ENCODE measurements at places on chromosomes 16 and 17.
A peak's percentile ranks its signal among the peaks of the same experiment; 100 is the strongest.

DNA sequence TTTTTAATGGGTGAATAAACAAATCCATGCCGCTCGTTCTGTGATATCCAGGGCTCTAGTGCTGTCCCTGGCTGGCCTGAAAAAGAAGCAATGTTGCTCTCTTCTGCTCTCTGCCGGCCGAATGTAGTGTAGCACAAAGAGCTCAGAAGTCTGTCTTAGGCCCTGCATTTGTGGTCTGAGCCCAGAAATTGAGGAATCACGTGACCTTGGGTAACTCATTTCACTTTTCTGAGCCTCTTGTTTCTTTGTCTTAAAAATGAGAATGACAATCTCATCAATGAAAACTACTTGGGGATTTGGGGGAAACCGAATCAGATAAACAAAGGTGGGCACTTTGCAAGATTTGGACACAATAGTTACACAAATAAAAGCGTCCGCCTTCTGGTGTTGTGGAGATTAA is 381.6 kb upstream of the ASIC2 start:
- DNase-seq = peak; percentile 63

DNA sequence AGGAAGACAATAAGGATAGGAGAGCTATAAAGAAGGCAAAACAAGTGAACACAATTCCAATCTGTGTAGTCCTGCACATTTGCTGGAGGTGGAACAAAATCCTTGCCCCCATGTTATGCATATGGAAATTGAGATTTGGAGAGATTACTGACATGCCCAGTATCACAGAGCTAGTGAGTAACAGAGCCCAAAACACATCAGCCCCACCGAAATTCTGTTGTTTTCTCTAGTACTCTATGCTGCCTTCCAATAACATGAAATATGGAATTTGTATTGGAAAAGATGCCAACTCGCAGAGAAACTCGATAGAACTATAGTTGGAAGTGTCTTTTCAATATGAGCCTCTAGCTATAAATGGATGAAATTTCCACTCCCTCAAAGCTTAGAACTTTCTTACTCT is 456.6 kb downstream of the CDH13 start:
- no peak for DNase-seq

DNA sequence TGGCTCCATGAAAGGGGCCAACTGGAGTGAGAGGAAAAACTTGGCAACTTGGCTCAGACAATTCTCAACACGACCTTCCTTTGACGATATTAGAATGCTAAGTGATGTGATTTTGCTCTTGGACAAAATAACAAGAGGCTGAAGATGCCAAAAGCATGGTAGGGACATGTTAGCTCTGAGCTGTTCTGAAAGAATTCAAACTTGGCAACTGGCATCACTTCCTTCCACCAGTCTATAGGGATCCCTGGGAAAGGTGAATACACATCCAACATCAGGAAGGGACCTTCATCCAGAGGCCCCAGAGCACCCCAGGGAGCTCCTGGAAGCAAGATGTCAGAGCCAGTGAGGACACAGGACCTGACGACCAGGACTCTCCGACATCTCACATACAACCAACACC is 4.3 kb downstream of the KRT37 start:
- no peak for DNase-seq

DNA sequence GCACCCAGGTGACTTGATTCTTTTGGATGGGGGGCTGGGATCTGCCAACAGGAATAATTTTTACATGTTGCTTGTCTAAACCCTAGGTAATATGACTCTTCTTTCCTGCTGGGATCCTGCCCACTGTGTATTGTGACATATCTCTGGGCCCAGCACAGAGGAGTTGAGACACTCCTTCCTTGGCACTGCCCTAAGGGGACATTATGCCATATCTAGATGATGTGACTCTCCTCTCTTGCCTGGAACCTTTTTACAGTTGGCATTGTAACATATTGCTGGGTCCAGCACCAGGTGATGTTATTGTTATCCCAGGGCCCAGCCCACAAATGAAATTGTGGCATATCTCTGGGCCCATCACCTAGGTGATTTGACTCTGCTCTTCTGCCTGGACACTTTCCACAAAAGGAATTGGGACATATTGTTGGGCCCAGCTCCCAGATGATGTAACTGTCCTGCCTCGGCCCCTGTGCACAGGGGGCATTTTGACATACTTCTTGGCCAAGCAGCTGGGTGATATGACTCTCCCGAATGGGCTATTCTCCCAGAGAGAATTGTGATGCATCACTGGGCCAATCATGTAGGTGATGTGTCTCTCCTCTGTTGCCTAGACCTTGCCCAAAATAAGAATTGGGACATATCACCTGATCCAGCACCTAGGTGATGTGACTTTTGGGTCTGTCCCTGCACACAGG is 1837.7 kb downstream of the TP53TG3F start:
- DNase-seq = no peak

DNA sequence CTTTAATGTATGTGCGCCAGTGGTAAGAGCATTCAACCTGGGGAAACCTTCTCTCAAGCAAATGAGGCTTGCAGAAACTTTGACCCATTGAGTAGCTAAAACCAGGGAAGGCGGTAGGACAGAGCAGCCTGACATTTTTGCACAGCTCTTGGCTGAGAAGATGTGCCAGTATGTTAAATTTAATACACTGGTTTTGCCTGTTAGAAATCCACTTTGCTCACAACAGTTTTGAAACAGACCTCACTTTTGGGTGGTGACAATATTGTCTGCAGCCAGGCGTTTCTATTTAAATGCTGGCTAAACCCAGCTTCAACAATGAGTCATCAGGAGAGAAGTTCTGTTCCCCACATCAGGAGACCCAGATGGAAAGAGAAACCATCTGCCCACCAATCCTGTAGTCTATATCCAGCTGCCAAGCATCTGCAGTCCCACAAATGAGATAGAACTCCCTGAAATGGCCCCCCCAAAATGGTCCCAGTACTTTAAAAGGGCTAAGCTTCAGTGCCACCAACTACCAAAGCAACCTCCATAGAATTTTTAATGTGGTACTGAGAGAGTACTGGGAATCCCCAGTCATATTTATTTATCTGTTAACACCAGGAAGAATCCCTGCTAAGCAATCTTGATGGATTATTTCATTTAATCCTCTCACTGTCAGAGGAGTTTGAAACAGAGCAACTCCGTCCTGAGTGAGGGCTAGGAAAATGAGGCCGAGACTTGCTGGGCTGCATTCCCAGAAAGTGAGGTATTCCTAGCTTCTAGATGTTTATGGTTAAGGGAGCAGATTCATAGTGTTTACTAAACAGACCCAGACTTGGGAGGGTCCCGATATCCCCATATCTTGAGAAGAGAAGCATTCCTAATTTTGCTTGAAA is 29.0 kb upstream of the CLEC3A start:
- DNase-seq = no peak

GRCh38 chr17:42457107-42457792 is 1.4 kb upstream of the ATP6V0A1 start:
- peak; percentile 68 for DNase-seq

GRCh38 chr17:79975498-79976134 is 60.1 kb downstream of the TBC1D16 start:
- no peak for DNase-seq

- no peak for DNase-seq
These were observed 342.5 kb upstream of the C16orf82 start for GRCh38 chr16:26724189-26724588.

DNA sequence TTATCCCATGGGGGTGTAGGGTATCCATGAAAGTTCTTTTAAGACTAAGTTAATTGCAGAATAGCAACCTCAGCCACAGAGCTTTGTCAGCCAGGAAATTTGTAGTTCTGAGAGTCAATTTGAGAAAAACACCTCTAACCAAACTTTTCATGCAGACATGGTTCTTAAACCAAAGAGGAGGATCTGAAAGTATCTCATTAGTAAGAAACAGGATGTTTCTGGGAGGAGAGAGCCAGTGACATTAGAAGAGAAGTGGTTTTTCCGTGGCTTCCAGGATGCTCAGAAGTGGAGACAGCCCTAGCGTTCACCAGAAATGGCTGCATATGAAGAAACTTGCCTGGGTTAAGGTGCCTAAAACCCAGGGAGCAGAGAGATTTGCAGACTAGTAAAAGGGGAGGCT is 7.9 kb downstream of the GNAO1 start:
- no peak for DNase-seq

DNA sequence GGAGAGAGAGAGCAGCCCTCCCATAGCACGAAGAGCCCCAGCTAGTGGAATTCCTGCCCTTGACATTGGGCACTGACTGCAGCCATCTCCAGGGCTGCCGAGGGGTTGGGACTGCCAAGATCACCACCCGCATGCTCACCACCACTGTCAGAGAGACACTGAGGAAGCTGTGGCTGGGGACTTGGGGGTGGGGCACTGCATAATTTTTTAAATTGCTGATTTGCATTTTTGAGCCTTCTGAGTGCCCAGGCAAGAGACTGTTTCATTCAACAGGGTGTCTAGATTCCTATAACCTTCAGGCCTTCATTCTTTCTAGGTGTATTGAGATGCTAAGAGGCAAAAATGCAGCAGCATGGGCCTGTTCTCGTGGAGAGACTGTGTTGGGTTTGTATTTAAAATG is 9.0 kb upstream of the EPX start:
- DNase-seq = no peak

DNA sequence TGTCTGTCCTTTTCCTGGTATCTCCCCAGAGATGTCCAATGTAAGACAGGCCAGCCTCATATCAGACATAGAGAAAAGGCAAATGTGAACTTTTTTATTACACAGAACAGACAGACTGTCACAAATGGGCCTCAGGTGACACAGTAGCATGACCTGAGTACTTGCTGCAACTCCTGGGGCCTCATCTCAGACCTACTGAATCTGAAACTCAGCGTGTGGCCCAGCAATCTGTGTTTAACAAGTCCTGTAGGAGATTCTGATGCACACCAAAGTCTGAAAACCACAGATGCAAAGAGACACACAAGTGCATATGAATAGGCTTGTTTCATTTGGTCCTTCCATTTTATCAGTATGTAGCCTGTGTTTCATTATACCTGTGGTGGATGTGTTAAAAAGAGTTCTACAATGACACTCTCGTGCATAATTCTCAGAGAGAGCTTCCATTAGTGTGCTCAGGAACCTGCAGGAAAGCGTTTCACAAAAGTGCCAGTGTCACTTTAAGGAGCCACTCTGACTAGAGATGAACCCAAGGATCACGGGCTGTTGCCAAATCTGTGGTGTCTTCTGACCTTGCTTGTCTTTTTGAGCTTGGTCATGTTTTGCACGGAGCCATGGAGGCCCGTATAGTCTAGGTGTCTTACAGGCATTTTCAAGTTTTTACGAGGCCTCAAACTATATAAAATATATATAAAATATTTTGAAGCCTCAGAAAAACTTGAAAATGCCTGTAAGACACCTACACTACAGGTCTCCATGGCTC is 33.8 kb upstream of the NF1 start:
- peak; percentile 78 for DNase-seq

DNA sequence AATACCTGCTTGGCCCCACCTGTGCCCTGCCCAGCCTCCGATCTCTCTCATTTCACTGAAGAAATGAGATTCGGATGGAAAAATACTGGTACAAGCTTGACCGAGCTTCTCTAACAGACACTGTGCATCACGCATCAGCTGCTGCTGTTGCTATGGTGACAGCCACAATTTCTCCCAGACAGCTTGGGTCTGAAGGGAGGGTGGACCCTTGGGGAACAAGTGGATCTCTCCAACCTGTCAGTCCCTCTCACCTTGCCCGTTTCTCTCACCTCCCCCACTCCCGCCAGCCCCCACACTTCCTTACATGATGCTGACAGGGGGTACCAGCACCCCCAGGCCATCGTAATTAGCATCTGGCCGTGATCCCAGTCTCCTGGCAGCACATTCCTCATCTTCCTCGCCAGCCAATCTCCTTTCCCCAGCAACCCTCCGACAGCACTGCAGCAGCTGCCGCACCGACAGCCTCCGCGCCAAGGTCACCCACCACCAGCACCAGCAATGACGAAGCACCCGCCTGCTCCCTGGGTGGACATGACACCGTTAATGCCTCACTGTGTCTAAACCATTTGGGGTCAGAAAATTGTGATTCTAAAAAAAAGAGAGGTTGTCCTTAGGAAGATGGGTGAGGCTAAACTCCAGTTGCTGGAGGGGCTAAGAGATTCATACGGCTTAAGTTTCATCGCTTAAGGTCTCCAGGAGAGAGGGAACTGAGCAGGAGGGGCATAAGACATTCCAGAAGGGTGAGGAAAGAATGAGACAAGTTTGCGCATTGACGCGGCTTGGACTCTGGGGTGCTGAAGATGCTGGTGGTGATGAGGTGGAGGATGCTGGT is 58.6 kb upstream of the TNRC6A start:
- no peak for DNase-seq

DNA sequence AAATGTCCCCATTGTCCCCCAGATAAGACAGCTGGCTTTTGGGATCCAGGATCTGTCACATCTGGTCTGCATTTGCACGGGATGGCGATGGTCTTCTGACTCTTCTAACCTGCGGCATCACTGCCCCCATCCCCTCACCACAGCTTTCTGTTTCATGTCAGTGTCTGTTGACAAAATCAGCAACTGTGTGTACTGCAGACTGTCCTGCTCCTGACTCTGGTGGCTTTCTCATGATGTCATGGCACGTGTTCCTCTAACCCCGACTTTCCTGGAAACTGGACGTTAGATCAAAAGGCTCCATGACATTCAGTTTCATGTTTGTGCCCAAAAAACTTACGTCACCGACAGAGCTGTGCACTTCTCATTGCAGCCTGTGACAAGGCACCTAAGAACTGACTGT is 30.1 kb upstream of the CPNE2 start:
- DNase-seq = peak; percentile 79

GRCh38 chr16:23931199-23931598 is 95.4 kb downstream of the PRKCB start:
- no peak for DNase-seq

GRCh38 chr17:59383893-59384292 is 52.4 kb downstream of the YPEL2 start:
- no peak for DNase-seq

GRCh38 chr16:54163197-54163843 is 123.3 kb downstream of the IRX3 start:
- DNase-seq = no peak

- DNase-seq = no peak
These were observed 363.0 kb upstream of the TOM1L1 start for GRCh38 chr17:54537656-54538055.

GRCh38 chr16:50842589-50842988 is 100.7 kb downstream of the CYLD start:
- DNase-seq = no peak

DNA sequence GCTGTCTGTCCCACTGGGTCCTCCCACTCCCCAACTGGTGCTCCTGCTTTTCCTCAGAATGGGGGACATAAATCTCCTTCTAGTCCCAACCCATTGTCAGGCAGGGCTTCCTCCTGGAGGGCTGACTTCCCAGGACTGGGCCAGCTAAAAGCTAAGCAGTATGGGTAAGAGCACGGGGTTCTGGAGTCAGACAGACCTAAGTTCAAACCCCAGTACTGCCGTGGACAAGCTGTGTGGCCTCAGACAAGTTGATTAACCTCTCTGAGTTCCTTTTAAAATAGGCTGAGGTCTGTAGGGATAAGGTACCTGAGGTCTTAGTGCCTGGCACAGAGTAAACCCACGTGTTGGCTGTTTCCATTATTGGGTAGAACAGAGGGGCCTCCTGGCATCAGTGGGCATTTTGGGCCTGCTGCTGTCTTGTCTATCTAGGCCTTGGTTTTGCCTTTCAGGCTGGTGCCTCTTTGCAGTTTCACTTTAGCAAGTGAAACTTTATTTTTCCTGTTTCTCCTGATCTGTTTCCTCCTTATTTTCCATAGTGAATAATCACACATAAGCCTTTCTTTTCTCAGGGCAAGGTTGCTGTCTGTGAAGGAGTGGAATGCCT is 114.6 kb downstream of the PRKCB start:
- no peak for DNase-seq

- DNase-seq = no peak
These were observed 49.6 kb downstream of the MGAT5B start for GRCh38 chr17:76917829-76918228.

GRCh38 chr17:73430848-73431247 is 119.0 kb upstream of the CDC42EP4 start:
- peak; percentile 86 for DNase-seq

GRCh38 chr17:3007651-3008121 is 55.7 kb downstream of the OR1D5 start:
- no peak for DNase-seq

Measured in inflammatory macrophage (primary cell).